ENCODE measurements at places on chromosomes 11 and 22.

DNA sequence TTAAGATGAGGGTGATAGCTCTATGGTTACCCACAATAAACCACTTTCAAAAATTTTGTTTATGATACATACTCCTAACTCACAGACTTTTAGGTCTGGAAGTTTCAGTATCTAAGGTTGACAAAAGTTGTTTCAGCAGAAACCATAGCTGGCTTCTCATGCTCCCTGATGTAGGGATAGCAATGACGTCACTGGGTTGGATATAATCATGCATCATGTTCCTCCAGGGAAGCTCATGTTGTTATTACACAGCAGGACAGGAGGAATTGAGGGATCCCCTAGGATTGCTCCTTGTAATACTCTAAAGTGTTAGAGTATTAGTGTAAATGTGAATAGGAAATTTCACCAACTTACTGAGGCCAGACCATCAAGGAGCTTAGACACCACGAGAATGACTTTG lies 23.6 kb downstream of the APOL3 start:
- no peak for DNase-seq

GRCh38 chr11:115503083-115503885 lies 931 bp downstream of the CADM1 start:
- no peak for DNase-seq

DNA sequence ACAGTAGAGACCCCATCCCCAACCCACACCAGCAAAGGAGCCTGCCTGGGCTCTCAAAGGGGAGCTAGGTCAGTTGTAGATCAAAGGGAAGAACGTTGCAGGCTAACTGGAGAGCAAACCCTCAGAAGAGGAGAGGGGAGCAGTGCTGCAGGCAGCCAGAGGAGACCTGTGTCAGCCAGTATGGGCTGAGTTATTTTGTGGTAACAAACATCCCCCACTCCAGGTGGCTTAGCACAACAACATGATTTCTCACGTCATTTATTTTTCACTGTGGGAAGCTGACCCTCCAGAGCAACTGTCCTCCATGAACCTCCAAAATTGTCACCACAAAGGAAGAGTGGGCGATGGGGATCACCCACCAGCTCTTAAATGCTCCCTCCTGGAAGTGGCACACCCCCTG lies 19.8 kb upstream of the SHANK2 start:
- DNase-seq: no peak

- no peak for DNase-seq
Measured at GRCh38 chr11:77035580-77035979, 1.4 kb downstream of the B3GNT6 start.

DNA sequence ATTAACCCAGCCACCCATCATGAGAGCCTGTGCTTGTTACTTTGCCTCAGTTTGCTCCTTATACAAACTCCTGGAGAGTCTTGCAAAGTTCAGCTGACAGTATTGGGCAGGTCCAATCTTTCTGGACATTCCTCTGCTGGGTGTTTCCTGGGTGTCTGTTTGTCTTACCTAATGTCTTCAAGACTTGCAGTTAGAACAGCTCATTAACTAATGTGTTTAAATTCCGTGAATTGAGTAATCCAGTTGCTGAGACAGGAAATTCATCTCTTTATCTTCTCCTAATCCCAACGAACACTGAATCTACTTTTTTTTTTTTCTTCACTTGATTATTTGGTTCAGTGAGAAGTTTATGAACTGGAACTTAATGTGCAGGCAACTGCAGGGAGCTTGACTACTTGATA lies 20.6 kb downstream of the BCO2 start:
- DNase-seq: no peak

GRCh38 chr11:80748207-80748925 lies 1307.5 kb upstream of the TENM4 start:
- DNase-seq: no peak

DNA sequence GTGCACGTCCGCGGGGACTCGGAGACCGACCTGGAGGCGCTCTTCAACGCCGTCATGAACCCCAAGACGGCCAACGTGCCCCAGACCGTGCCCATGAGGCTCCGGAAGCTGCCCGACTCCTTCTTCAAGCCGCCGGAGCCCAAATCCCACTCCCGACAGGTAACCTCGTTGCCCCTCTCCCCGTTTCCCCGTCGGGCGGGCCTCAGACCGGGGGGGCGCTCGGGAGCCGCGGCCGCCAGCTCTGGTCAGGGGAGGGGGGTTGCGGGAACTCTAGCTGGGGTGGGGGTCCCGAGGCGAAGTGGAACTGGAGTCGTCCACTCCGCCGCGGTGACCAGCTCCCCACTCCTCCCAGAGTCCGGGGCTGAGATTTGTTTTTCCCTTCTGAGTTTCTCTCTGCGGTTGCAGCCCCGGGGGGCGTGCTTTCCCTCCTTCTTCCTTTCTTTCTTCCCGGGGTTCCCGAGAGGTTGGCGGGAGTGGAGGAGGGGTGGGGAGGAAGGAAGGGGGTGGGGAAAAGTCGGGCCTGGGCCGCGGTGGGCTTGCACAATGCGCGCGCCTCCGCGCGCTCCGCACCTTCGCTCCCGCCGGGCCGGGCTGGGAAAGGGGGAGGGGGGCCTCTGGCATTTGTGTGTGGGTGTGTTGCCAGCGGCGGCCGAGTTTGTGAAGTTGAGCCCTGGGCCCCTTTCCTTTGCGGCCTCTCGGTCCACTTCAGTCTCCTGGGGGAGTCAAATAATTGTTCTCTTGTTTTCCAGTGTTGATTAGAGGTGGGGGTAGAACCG lies 952 bp downstream of the YAP1 start:
- no peak for DNase-seq

DNA sequence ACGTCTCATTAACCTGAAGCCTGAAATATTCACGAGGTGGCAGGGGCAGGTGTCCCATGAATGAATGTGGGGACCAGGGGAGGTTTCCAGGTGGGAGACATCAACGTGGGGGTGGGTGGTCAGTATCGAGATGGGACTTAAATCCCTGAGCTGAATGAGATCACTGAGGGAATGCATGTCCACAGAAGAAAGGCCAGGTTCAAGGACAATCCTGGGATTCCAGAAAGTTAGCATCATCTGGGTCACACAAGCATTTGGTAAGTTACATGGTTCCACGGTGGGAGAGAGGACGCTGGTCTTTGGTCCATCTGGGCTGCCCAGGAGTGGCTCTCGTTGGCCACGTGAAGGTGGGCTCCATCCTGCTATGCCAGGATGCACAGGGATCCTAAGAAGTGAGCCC lies 22.7 kb upstream of the CCND1 start:
- no peak for DNase-seq

DNA sequence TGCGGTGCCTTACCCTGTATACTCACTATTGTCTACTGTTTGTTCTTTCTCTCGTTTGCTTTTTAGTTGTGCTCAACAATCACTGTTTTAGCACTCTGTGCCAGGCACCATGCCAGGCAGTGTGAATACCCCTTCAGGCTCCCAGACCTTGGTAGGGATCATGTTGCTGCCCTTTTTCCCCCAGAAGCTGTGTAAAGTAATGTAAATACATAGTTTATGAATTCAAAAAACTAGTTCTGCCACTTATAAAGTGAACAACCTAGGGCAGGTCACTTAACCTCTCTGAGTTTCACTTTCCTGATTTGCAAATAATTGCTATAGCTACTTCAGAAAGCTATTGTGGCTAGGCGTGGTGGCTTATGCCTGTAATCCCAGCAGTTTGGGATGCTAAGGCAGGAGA lies 81.0 kb upstream of the CTSC start:
- no peak for DNase-seq

DNA sequence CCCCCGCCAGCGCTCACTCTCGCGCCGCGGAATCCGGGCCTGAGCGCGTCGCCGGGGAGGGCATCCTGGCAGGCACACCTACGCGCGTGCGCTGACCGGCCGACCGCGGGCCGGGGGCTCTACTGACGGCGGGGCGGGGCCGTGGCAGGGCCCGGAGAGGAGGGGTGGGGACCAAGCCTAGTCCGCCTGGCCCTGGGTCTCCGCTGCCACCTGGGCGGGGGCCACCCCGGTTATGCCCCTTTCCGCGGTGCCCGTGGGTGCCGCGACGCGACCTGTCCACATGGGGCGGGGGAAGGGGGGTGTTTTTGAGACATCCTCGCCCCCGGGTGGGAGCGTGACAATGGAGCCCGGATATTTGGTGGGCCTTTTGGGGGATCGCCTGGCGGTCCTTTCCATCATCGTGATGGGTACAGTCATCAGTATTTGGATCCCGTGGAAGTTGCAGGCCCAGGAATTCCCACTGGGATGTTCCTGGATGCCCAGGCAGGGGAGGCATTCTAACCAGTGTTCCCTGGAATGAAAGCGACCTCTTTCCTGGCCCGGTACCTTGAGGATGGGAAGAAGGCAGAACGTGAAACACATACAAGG lies 2.2 kb downstream of the NCAM1 start:
- no peak for DNase-seq

- no peak for DNase-seq
Measured at GRCh38 chr11:10351765-10352641, 47.1 kb downstream of the ADM start.

- no peak for DNase-seq
Measured at GRCh38 chr11:111623527-111624030, 21.3 kb downstream of the SIK2 start.

DNA sequence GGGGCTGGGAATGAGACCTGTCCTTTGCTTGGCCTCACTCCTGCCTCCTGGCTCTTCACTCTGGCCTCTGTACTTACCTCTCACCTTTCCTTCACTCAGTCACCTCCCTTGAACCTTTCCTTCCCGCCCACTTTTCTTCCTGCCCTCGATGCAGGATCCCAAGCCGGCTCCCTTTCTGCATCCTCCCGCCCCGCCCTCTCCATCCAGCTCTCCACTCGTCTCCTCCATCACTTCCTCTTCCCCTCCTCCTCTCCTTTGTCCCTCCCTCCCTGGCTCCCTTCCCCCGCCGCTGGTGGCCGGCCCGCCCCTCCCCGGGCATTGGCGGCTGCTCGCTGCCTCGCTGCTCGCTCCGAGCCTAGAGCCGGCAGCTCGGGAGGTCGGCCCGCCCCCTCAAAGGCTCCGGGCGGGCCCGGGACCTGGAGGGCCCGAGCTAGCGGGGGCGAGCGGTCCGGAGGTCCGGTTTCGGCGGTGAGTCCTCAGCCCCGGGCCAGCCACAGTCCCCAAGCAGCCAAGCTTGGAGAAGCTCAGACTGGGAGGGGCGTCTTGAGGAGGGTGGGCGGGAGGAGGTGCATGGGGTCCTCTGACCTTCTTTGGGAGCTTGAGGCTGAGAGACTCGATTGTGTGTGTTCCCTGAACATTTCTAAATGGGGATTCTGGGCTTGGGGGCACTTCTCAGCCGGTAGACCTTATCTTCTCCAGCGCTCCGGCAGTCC lies 13.8 kb downstream of the PHLDB1 start:
- peak; percentile 4 for DNase-seq

- DNase-seq: no peak
Measured at GRCh38 chr22:22943521-22944267, 56.1 kb downstream of the IGLL5 start.

DNA sequence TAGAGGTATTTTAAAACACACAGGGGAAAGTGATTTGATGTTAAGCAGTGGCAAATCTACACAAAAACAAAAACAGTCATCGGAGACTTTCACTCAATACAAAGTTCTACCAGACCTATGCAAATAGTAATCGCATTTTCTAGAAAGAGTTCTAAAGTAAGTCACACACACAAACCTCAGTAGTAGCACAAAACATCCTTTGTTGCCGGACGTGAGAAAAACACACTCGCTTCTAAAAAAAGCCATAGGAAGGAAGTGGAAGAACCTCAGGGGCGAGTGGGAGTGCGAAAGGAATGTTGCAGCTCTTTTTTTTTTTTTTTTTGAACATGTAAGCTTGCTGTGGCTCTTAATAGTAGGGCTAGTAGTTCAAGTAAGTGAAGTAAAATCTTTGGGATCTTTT lies 88.9 kb downstream of the MAML2 start:
- DNase-seq: no peak

GRCh38 chr22:46830841-46831240 lies 68.4 kb downstream of the TBC1D22A start:
- no peak for DNase-seq

- DNase-seq: no peak
Measured at GRCh38 chr11:131685206-131685605, 314.8 kb downstream of the NTM start.

GRCh38 chr11:6875761-6876160 lies 664 bp upstream of the OR10A4 start:
- DNase-seq: no peak

DNA sequence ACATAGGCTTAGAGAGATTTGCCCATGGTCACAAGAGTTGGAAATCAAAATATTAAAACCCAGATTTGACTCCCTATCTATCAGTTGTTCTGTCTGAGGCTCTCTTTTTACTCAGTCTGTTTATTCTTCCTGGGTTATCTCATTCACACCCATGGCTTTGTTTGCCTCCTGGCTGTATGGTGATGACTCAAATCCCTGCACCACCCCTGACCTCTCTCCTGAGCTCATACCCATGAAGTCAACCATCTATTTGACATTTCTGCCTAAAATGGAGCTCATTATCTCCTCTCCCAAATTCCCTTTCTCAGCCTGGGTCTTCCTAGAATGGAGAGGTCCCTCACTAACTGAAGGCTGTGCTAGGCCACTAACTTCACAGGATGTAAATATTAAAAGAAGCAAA lies 27.8 kb upstream of the CCDC134 start:
- DNase-seq: no peak

DNA sequence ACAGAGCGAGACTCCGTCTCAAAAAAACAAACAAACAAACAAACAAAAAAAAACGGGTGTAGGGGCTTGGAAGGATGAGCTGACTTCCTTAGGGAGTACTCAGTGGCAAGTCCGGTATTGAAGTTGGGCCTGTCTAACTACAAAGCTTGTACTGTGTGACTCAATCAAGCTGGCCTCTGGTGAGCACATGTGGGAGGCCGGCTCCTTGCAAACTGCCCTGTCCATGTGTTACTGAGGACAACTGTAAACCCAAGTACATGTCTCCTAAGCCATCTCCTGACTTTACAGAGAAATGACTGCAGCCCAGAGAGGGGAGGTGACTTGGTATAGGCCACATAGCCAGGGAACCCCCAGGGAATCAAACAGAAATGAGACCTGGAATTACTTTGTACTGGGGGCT lies 11.6 kb downstream of the RIBC2 start:
- no peak for DNase-seq

- no peak for DNase-seq
Measured at GRCh38 chr11:10118865-10119264, 175.2 kb downstream of the SBF2 start.

- DNase-seq: no peak
Measured at GRCh38 chr22:28544431-28544868, 135.2 kb downstream of the TTC28 start.

GRCh38 chr11:117479372-117479771 lies 151.7 kb downstream of the CEP164 start:
- no peak for DNase-seq

GRCh38 chr11:27456795-27457329 lies 15.7 kb downstream of the LGR4 start:
- DNase-seq: no peak
